Stimulated activated CD8-positive, alpha-beta memory T cell treated with anti-CD3 and anti-CD28 coated beads, Interleukin-15, amount 100 ng/mL, for 1 hour (primary cell): ENCODE measurements at places on chromosomes 5 and 9.

DNA sequence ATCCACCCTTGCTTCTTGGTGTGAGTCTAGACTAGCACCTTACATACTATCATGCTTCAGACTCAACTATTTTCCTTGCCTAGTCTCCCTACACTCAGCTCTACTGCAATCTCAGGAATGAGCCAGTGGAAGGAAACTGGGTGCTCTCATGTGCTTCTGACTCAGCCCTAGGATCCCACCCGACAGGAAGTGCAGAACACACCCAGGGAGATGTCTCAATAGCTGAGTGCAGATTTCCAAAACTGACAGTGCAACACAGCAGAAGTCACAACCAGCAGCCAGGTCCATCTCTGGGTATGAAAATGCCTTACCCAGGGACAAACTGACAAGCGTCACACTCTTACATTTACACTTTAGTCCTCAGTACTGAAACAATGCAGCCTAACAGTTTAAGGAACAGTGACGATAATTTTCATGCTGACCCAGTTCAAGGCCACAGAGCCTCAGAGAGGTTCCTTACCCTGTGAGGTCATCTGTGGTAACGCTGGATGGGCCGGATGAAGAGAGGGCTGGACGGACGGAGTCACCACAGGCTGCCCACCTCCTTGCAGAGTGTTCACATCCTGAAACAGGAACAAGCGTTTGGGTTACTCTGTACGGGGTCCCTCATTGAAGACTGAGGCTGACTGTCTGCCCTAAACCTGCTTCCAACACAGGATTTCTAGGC is 33.0 kb downstream of the FKBP15 start:
- DNase-seq: no peak

- DNase-seq: no peak
Observed at GRCh38 chr5:168365581-168366081, 74.2 kb downstream of the WWC1 start.

DNA sequence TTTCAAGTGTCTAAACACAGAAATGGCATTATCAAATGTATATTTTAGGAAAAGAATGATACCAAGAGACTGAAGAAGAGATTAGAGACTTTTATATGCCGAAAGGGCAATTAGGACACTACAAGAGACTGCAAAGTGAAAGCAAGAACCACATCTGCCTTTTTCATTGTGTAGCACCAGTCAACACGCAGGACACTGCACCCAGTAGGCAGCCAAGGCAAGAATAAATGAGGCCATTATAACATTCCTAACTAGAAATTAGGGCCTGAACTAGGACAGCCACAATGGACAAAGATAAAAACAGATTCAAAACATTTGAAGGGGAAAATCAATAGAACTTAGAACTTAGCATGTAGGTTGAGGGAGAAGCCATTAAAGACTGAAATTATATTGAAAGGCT is 10.8 kb downstream of the CETN3 start:
- DNase-seq: no peak

GRCh38 chr5:77305222-77305846 is 94.9 kb downstream of the PDE8B start:
- no peak for DNase-seq

GRCh38 chr9:33289496-33289895 is 820 bp upstream of the NFX1 start:
- no peak for DNase-seq

DNA sequence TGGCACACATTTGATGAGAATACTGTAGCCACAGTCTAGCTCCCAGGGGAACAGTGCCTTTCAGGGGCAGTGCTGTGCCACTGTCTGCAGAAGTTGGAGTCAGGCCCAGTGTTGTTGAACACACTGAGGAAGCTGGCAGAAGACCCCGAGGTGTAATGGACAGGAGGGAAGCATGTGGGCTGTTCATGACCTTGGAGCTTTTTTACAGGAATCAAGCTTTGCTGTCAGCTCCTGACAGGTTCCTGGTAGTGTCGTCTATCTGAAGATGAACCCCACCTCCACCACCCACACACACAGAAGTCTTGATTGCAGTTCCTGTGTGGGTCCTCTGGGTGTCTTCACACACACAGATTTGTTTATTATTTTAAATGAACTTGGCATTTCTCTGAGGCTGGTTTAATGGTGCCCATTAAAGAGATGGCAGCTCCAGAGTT is 40.3 kb upstream of the TNFAIP8 start:
- no peak for DNase-seq

DNA sequence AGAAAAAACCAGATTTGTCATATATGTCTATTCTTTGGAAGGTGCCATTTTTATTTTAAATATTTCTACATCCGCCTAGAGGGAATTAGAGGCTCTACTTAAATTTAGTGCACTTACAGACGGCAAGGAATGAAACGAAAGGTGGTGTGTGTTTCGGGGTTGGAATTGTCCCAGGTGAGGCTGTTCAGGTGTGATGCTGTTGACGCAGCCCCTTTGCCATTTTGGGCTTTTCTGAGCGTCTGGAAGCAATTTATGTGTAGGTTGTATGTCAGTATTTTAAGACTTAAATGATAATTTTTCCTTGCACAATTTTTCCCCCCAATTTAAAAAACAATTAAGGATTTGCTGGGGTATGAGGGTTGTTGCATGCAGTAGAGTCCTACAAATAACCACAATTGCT is 2.0 kb downstream of the TENT4A start:
- DNase-seq: no peak

GRCh38 chr9:137694962-137695875 is 76.4 kb downstream of the EHMT1 start:
- no peak for DNase-seq

- DNase-seq: no peak
Observed at GRCh38 chr5:92703976-92704375, 877.0 kb downstream of the NR2F1-AS1 start.

DNA sequence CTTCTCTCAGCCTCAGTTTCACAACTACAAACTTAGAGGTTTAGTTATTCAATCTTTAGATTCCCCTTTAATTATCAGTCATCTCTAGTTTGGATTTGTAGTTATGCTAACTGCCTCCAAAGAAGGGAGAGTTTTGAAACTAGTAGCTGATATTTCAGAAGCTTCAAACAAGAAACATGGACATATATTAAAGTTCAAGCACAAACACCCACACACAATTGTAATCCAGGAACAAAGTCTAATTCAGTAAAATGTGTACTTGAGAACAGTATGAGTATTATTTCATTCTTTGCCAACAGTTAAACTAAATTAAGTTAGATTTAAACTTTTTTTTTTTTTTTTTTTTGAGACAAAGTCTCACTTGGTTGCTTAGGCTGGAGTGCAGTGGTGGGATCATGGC is 71.2 kb upstream of the ABCA1 start:
- DNase-seq: no peak

DNA sequence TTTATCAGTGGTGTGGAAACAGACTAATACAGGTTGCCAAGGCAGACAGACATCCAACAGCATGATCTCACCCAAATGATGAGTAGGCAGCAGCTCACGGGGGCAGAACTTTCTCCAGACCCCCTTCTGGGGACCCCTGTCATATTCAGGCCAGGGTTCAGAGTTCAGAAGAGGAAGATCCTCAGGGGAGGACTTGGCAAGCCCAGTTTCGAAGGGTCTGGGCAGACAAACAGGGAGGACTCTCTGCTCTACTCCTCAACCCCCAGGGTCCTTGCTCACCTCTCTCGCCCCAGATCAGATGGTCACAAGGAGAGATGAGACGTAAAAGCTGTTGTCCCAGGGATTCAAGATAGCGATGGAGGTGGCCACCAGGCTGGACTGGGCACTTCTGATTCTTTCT is 215.1 kb upstream of the MVB12B start:
- DNase-seq: no peak

DNA sequence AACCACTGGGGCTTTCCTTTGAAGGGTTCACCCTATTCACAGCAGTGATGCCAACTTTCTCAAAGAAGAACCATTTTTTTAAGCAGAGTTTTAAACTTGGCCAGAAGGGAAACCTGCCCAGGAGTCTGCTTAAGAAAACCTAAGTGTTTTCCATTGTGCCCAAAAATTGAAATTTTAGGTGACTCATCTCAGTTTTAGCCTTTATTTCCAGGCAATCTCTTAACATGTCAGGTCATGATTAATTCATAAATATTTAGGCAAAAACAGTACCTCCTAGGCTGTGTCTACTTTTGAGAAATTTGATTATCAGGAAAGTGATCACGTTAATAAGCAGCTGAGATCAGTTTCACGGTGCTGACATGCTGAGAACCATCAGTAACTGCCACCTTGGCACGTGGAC is 61.9 kb downstream of the TLE1 start:
- DNase-seq: no peak

DNA sequence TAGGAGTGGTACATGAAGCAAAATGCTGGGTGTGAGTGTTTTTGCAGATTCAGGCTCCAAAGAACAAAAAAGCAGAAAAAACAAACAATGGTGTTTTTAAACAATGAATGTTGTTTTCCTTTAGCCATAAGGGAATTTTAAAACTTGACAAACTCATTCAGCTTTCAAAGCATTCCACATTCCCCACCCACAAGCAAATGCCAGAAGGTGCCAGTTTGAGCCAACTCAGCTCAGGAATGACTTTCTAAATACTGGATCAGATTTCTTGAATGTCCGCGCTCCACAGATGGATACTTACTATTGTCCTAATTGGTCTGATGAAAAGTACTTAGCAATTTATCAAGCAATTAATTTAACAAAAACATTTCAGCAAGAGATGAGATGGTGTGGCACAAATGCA is 12.9 kb upstream of the MOB3B start:
- DNase-seq: no peak

GRCh38 chr5:50325237-50325832 is 115.8 kb downstream of the EMB start:
- DNase-seq: no peak

- DNase-seq: no peak
Observed at GRCh38 chr5:174972291-174972690, 247.9 kb downstream of the MSX2 start.

DNA sequence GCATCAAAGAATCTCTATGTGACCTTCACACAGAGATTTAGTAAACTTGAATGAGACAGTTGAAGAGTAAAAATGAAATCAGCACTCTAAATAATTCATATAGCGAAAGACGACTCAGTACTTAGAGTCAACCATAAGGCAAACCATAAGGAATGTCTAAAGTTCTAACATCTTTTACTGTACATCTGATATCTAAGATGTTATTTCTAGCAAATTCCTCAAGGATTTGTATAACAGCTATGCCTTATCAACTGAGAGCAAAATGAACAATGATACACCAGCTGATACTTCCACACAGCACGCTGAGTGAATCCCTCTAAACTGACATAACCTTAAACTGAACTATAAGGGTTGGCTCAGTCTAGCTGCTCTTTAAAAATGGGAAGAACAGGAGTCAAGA is 760.3 kb downstream of the EFNA5 start:
- DNase-seq: no peak

- no peak for DNase-seq
Observed at GRCh38 chr5:33793836-33794549, 97.8 kb downstream of the ADAMTS12 start.

DNA sequence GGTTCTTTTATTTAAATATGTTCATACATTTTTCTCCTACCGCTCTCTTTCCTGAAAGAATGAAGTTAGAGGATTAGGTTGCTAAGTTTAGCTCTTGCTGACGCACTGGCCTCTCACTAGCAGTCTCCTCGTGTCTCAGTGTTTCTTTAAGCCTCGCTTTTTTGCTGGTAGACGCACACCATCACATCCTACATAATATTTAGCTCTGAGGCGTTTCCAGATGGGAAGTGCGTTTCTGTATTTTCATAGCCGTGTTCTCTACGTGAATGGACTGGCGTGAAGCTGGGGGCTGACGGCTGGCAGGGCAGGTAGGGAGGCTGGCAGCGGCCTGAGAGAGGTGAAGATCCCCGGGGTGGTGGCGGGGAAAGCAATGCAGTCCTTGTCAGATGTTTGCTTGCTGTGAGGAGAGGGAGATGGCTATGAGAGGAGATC is 79.2 kb upstream of the SPRY4 start:
- no peak for DNase-seq

DNA sequence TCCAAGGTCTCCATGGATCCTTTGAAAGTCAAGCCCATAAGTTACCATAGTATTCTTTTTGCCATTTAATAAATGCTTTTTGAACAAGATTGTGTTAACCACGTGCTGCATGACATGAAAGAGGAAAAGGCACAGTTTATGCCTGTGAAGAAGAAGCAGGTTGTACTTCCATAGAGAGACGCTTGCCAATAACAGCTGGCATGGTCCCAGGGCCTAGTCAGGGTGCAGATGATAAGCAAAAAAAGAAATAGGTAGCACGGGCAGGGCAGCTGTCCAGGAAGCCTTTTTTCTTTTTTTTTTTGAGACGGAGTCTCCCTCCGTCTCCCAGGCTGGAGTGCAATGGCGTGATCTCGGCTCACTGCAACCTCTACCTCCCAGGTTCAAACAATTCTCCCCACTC is 71.8 kb upstream of the CLINT1 start:
- no peak for DNase-seq

GRCh38 chr9:80644044-80644443 is 1045.3 kb downstream of the TLE1 start:
- DNase-seq: no peak

- no peak for DNase-seq
Observed at GRCh38 chr9:10130061-10130675, 482.6 kb downstream of the PTPRD start.

DNA sequence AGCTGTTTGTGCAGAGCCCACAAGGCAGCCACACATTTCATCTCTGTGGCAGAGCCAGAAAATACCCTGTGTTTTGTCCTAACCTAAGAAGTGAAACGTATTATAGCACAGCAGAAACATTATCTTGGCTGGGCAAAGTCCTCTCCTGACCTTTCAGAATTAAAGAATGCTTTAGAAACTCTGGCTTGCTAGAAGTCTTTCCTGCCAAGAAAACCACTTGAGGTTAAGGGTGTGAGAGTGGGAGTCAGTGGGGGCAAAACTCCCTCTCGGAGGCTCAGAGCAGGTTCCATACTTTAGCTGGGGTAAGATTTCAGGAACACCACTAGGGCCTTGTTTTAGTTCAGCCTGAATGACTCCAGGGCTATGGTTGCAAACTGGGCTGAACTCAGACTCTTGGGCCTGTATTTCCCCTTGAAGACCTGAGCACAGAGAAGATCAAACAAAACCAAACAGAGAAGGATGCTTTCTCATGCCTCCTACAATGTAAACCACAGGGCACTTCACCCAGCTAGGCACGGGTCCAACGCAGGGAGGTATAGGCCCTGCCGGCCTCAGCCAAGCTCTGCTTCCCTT is 48.0 kb downstream of the ZNF366 start:
- no peak for DNase-seq

GRCh38 chr5:163565931-163566608 is 60.7 kb downstream of the MAT2B start:
- no peak for DNase-seq

DNA sequence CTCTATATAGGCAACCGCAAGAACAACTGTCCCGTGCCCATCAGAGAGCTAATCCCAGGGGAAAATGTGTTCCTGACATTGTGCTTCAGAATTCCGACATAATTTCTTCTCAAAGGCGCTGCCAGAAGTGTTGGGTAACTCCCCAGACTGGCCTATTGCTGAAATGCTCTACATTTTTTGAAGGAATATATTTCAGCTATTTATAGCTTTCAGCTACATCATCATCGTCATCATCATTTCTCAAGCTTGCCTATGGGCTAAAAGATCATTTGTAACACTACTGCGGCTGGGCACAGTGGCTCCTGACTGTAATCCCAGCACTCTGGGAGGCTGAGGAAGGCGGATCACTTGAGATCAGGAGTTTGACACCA is 49.7 kb downstream of the MYO10 start:
- no peak for DNase-seq
